ENCODE measurements at places on chromosomes 1 and 21.
A peak's percentile ranks its signal among the peaks of the same experiment; 100 is the strongest.

DNA sequence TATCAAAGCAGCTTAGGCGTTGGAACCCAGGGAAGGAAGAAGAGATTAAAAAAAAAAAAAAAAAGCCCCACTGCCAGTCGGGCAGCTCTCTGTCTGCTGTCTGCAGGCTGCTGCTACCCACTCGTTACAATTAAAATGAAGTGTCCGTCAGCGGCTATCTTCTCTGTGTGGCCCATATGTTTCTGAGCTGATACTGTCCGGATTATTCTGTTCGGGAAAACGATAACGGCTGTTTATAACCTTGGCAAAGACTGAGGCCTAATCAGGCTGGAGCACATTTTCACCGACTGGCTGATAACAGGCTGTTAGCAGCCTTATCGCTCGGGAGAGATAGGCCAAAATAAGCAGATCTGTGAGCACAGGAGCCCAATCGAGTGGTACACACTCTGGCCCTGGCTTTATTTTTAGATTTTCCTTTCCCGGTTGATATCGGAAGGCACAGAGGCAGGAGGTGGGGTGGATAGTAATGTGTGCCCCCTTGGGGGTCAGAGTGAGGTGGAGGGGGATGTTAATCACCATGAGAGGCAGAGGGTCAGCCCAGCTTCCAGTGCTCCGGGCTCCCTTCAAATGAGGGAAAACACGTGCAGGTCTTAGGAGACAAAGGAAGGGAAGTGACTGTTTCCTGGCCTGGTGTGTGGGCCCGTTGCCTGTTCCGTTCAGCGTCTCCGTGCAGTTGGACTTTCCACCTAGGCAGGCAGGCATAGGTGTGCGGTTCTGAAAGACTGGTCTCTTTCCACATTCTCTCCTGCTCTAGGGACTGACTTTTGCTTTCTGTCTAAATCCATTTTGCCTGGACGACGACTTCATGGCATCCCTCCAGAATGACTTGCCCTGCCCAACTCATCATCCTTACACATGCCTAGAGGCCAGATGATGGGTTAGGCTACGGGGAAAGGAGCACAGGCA, 153.4 kb downstream of the PBX1 start:
- DNase-seq: no peak

GRCh38 chr1:113391649-113392271, 1.4 kb downstream of the MAGI3 start:
- DNase-seq: no peak

DNA sequence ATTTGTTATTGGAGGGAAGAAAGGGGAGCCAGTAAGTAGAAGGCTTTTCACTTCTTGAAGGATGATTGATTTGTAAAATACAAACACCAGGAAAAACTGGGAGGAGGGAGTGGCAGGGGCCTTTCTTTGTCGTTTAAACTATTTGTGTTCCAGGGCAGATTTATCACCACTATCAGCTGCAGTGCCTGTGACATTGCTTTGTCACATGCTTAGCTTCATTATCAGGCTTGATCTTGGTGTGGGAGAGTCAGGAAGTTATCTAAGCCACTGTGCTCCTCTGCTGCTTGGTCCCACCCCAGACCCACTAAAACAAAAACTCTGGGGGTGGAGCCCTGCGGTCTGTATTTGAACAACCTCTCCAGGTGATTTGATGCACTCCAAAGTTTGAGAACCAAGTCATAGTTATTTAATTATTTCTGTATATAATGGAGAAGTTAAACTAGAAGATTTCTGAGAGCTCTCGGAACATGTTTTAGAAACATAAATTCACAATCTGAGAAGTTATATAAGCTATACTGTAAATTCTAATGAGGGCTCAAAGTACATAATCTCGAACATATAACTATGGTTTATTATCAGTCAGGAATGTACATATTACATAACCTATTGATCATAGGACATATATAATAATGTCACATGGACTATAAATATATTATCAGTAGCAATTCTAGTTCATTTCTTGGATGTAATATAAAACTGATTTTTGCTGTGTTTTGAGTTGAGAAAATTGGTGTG, 87.9 kb downstream of the CDC14A start:
- DNase-seq: no peak

DNA sequence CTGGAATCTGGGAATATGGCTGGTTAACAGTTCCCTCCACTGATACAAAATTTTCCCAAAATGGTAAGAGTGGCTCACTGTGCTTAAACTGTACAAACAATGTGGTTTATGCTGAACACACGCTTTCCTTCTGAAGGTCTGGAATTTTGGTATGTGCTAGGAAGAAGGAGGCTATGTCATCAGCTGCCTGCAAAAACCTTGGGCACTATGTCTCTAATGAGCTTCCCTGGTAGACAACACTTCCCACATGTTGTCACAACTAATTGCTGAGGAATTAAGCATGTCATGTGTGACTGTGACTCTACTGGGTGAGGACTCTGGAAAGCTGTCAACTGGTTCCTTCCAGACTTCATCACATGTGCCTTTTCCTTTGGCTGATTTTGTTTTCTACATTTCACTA, 29.2 kb downstream of the IPP start:
- peak; percentile 25 for DNase-seq

DNA sequence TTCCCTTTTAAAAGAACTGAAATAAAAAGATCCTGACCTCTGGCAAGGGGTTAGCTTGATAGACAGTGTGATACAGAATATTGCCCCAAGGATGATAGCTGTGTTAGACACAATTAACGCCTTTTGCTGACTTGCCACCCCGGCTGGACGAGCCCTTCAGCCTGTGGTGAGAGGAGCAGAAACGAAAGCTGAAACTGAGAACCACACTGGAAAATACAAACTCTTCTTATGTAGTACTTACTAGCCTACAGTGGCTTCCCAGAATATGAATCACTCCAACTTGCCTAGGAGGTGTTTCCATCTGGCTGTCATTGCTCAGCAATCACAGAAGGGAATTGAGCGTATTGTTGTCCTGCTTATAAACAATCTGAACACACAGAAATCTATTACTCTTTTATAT, 22.9 kb downstream of the SAMSN1 start:
- peak; percentile 75 for DNase-seq

DNA sequence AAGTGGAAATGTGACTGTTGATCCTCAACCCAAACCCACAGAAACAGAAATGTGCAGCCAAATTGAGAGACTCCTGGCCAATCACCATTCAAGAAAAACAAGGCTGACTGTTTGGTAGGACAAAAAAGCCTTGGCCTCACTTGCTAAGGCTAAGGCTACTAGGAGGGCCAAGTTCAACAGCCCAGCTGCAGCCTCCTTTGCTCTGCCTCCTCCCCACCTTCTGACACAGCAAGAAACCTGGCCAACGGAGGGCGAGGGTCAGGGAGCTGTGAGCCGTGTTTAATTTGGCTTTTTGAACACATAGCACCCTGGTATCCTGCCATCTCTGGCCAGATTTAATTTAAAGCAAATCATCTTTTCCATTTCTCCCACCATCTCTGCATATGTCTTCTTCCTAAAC, 165.8 kb upstream of the RAB4A start:
- DNase-seq: no peak

GRCh38 chr1:152220166-152221163, 3.5 kb downstream of the HRNR start:
- no peak for DNase-seq

Measured in foreskin melanocyte (primary cell).